ENCODE measurements at places on chromosomes 2 and 18.

- DNase-seq = no peak
Measured at GRCh38 chr2:33014268-33014667, 67.5 kb downstream of the LTBP1 start.

DNA sequence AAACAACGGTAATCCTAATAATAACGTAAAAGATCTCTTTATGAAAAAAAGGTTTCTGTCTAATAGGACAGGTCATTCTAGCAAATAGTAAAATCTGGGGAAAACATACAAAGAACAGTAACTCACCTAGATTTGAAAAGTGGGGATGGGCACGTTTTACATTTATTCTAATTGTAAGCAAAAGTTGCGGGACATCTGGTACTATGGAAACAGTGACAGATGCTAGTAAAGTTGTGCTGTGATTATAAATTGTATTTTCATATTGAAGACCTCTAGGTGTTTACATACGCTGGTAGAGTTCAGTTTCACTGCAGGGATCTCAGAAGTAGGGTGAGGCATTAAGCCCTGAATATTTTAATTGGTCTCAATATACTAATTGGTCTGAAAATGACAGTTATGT is 422.5 kb downstream of the DPP10 start:
- DNase-seq = no peak

- no peak for DNase-seq
Measured at GRCh38 chr2:108239786-108240185, at the start of gene SULT1C3. Gene SULT1C3, plus strand, starts transcription at chr2:108239968. Its CDS starts 7,227 bp downstream, at chr2:108247195.

DNA sequence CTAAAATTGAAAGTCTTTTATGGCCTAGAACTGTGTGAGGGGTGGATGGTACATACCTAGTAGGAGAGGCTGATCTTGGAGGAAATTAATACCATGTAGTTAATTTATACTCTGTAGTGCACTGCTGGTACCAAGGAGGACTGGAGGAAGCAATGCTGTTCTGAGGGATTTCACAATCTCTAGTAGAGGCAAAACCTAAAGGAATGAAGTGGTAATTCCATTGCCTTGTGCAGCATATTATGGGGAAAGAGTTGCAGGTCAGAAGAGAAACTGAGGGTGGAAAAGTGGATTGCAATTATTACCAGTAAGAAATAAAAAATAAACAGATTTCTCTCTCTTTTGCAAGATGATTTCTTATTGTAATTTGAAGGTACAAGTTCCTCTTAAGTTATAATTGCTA is 2.2 kb downstream of the ABI2 start:
- DNase-seq = no peak

- DNase-seq = no peak
Measured at GRCh38 chr2:210660-211059, 53.2 kb downstream of the SH3YL1 start.

- DNase-seq = no peak
Measured at GRCh38 chr2:122704109-122704563, 948.7 kb downstream of the TSN start.

DNA sequence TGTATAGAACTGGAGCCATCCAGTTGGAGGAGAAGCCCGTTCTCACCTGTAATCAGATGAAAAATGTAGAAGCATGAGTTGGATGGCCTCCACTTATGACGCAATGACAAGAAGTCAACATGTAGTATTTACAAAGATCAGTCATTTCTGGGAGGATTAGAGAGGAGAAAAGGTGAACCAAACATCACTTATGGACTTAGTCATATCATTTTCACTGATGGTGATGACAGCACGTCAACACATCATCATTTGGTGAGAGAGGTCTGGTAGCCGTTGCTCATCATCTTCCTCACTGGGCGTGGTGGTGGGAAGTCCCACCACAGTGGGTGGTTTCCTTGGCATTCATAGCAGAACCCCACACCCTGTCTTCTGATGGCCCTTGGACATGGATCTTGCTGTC is 264.2 kb upstream of the EPAS1 start:
- no peak for DNase-seq

GRCh38 chr2:182558564-182558963 is 131.7 kb upstream of the PDE1A start:
- no peak for DNase-seq

GRCh38 chr2:48043131-48043700 is 136.9 kb upstream of the FBXO11 start:
- DNase-seq = no peak

- DNase-seq = no peak
Measured at GRCh38 chr2:54471221-54471711, 15.1 kb downstream of the SPTBN1 start.

- no peak for DNase-seq
Measured at GRCh38 chr2:24485197-24485596, 5.9 kb upstream of the NCOA1 start.

GRCh38 chr2:236107942-236108625 is 60.1 kb downstream of the GBX2 start:
- DNase-seq = no peak

DNA sequence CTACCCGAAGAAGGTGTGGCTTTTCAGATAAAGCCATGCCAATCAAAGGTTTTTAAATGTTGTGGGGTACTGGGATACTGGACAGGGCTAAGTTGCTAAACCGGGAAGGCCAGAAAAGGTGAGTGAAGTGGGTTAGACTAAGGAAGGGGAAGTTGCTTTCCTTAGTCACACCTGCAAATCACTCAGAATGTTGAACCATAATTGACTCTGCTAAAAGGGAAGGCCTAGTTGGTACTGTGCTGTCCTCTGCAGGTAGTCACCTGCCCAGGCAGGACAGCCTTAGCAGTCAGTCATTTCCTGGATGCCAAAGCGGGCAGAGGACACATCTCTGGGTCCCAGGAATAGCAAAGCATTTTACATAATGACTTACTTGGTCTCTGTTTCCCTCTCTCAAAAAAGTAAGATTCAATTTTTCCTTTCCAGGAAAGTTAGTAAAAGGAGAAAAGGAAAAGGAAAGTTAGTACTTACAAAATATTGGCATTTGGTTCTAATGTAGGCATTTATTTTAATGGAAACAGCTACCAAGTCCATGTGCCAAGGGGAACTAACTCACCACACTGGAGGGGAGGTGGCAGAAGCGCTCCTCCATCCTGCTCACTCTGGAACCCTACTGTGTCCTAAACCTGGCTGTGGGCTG is 60.3 kb downstream of the RFTN2 start:
- no peak for DNase-seq

GRCh38 chr2:31207790-31208189 is 9.5 kb downstream of the CAPN14 start:
- no peak for DNase-seq

- no peak for DNase-seq
Measured at GRCh38 chr2:218448934-218449333, 30.0 kb downstream of the VIL1 start.

Measured in activated naive CD4-positive, alpha-beta T cell treated with anti-CD3 and anti-CD28 coated beads, Interleukin-2, amount 10 ng/mL, durations not matched to agents 7 days and 5 days (primary cell).